ENCODE measurements at places on chromosomes 2 and 18. TPM values are rescaled to one million over a fixed set of nuclear protein-coding genes. Genes with fewer than 3 reads are reported as not detected.
A peak's percentile ranks its signal among the peaks of the same experiment; 100 is the strongest.

Gene MAP3K19
- polyA plus RNA-seq = not detected

Gene CABLES1
- 12.4 TPM for polyA plus RNA-seq

DNA sequence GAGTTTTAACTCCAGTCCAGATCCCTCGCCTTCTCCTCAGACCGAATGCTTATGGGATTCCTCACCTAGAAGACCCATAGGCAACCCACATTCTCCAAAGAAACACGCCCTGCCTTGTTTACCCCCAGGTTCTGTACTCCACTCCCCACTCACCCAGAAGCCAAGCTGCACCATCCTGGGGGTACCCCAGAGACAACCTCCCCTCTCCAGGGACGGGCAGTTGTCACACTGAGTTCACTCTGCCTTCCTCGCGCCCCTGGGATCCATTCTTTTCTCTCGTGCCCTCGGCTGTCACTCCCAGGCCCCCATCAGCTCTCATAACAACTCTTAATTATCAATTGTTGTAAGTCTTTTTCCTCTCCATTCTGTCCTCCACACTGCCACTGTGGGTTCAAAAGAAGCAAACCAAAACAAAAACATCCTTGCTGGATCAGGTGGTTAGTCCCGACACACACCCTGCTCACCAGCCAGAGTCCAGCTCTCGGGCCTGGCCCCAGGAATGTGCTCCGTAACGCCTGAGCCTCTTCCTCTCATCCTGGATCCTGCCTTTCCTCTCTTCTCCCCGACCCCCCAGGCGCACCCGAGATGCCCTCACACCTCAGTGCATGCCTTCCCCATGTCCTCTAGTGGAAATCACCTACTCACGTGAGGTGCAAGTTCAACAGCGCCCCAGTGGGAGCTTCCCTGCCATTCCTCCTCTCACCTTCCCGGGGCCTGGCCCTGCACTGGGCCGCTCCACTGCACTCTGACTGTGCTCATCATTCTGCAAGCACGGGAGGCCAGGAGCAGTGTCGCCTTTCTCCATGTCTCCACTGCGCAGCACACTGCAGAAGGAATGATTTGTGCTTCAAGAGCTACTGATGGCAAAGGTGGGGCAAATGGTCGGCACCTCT lies 20.7 kb downstream of the COX7A2L start:
- no peak for DNase-seq

DNA sequence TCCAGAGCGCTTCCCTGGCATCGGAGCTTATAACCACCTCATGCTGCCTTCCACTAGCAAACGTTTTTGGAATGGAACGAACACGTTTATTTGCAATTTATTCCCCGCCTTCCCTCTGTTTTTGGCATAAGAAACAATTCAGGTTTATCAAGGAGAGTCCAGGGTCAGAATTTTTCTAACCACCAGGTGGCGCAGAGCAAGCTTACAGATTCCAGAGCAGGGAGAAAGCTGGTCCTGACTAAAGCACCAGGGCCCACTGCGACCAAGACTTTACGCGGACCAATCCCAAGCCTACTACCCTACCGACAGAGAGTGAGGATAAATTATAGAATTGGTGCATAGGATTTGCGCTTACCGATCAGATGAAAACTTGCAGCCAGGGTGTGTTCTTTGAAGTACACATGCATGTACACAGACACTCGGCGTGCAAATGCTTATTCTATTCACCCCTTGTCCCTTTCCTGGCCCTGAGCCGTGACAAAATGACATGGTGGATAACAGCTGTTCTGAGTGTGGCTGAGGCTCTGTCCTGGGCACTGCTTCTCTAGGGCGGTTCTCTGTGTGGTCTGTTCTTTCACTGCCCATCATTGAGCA lies 34.7 kb downstream of the NAPG start:
- DNase-seq = peak; percentile 85

DNA sequence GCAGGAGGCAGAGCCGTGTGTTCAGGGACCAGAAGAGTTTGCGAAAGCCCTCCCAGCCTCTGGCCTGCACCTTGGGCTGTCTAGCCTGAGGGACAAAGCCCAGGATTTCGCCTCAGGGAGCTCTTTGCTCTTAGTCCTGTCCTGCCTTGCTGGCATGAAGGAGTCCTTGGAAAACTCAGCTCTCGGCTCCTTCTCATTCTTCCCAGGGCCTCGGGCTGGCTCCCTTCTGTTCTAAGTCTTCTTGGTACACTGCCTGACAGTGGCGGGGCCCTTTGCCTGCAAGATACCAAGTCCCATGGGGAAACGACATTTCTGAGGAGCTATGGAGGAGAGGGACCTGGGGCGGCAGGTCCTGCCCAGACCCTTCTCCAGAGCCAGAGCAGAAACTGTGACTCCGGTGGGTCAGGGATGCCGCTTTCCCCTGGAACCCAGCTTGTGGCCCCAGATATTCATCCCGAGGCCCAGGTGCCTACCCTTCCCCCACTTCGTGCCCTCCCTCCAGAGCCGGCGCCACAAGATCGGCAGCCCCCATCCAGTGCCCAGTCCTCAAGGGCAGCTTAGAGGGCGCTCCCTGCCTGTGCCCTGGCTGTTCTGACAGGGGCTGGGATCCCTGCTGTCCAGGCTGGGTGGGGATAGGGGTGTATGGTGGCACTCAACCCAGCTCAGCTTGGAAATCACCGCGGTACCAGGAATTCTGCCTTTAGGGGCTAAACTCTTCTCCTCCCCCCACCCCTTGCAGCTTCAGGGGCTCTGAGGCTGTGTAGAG lies 5.5 kb upstream of the CYP26B1 start:
- no peak for DNase-seq
